SJSA1 (cell line): ENCODE measurements at places on chromosomes 2 and 18.

DNA sequence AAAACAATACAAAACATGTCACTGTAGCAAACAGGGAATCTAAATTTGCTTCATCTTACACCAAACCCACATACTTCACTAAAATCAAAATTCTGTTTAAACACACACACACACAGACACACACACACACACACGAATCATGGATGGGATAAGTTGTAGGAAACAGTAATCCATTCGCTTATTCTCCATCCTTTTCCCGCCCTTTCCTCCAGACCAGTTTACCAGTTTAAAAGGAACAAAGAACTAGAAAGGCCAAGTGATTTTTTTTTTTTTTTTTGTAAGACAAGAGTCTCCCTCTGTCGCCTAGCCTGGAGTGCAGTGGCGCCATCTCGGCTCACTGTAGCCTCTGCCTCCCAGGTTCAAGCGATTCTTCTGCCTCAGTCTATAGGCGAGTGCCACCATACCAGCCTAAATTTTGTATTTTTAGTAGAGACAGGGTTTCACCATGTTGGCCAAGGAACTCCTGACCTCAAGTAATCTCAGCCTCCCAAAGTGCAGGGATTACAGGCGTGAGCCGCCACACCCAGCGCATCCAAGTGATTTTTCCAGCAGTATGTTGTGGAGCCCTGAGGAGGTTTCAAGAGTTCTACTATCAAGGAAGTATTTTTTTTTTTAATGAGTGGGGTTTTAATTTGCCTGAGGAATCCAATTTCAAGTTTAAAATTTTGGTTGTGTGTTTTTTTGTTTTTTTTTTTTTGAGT is 5.7 kb downstream of the PSME4 start:
- no peak for DNase-seq

- DNase-seq: no peak
These were observed 7.4 kb upstream of the EXOC6B start for GRCh38 chr2:72833084-72833714.

DNA sequence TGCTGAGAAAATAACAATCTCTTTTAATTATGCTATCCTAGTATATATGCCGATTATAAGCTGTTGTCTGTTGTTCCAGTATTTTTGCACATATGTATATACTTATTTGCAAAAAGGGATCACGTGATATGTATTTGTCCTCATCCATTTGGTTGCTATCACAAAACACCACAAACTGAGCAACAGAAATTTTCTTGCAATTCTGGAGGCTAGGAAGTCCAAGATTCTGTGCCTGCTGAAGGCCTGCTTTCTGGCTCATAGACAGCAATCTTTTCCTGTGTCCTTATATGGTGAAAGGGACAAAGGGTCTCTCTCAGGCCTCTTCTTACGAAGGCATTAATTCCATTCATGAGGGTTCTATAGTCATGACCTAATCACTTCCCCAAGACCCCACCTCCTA is 186.5 kb downstream of the LPIN1 start:
- no peak for DNase-seq

- DNase-seq: no peak
These were observed 543.0 kb downstream of the TNS1 start for GRCh38 chr2:217459680-217460405.

DNA sequence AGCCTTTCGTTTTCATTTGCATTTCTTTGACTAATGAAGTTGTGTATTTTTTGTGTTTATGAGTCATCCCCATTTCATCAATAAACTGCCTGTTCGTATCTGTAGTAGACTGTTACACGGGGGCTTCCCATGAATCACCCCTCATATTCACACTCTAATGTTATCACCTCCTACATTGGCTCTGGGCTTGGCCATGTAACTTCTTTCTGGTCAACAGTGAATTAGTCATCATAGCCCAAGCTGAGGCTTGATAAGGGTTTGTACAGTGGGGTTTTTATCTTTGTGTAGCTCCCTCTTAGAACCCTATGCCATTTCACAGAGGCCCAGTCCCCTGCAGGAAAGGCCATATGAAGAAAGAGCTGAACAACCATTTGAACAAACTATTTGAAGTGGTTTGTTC is 151.0 kb downstream of the CCBE1 start:
- DNase-seq: no peak

- no peak for DNase-seq
These were observed 403.9 kb upstream of the FANCL start for GRCh38 chr2:58645017-58645416.

DNA sequence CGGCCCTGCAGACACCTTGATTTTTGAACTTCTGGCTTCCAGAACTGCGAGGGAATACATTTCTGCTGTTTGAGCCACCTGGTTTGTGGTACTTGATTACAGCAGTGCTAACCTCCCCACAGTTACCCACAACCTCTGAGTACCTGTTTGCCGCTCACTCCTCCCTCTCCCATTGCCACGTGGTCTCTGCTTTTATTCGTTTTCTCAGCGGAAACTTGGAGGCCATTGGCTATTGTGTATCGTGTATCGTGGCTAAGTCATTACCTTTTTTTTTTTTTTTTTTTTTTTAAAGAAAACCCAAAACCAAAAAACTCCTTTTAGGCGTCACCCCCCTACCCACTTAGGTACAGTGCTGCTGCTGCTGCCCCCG is 90.8 kb downstream of the AGAP1 start:
- DNase-seq: no peak

DNA sequence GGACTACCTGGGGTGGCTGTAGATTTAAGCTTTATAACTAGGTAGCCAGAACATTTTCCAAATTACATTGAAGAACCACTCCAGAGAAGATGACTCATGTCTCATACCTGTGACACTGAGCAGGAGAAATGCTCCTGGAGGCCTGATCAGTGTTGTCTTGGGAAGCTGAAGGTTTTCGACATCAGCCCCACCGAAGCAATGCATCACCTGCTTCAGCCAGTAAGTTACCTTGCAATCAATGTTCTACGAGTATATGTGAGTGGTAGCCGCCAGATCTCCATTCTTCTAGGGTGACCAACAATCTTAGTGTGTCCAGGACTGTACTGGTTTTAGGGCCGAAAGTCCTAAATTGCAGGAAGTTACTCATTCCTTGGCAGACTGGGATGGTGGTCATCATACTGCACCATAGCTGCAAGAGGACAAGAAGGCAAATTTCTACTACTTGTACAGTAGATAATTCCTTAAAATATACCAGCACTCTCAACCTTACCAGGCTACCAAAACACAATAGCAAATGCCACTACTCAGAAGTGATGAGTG is 109.3 kb upstream of the LINC00305 start:
- no peak for DNase-seq

GRCh38 chr18:25121442-25121841 is 230.5 kb downstream of the ZNF521 start:
- no peak for DNase-seq

DNA sequence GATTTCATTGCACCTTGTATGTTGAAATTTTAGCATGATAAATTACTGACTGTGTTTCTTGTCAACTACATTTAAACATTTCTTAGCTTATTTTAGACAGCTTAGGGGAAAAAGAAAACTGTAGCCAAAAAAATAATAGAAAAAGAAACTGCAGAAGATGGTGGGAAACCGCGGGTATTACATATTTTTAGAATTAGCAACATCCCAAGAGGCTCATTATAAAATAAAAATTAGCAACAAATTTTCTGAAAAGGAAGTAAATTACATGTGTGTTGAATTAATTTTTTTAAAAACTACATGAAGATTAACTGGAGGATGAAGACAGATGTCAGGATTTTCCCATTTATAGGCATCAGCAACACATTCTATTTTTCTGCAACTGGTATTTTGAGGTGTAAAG is 4.3 kb downstream of the PELI1 start:
- no peak for DNase-seq

- DNase-seq: no peak
These were observed 7.4 kb downstream of the SP9 start for GRCh38 chr2:174341995-174342685.

- no peak for DNase-seq
These were observed 273.7 kb upstream of the KYNU start for GRCh38 chr2:142603759-142604158.

GRCh38 chr2:187920511-187920910 is 366.3 kb upstream of the TFPI start:
- DNase-seq: no peak

DNA sequence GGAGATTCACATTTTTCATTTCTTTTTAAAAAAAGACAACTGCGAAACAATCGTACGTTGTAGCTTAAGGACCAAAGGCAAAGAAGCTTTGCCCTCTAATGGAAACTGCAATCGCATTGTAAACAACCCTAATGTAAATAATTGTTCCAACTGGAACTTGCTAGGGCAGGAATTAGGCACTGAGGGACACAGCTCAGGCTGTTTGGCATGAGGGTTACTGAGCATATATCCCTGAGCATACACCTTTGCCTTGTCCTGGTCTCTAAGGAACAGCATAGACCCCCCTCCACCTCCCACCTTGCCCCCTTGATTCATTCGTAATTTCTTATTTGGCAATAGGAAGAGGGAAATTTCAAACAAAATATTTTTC is 396.4 kb downstream of the LNPK start:
- no peak for DNase-seq

- no peak for DNase-seq
These were observed 35.1 kb downstream of the SLC4A3 start for GRCh38 chr2:219662566-219662965.

DNA sequence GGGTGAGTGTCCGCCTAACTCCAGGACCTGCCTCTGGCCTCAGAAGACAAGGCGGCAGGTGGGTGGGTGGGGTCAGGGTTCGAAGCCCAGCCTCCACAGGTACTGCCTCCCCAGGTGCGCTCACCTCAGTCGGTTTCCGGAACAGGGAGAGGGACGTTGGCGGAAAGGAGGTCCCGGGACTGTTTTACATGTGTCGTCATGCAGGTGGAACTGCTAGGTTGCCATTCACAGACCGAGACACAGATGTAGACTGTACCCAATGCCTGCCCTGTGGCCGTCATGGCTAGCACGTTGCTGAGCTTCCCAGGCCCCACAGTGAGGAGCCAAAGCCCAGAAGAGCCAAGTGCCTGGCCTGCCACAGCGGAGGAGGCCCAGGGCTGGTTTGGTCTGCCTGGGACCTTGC is 284.0 kb upstream of the HS6ST1 start:
- no peak for DNase-seq

- no peak for DNase-seq
These were observed 62.7 kb downstream of the ZFP36L2 start for GRCh38 chr2:43163584-43164270.

DNA sequence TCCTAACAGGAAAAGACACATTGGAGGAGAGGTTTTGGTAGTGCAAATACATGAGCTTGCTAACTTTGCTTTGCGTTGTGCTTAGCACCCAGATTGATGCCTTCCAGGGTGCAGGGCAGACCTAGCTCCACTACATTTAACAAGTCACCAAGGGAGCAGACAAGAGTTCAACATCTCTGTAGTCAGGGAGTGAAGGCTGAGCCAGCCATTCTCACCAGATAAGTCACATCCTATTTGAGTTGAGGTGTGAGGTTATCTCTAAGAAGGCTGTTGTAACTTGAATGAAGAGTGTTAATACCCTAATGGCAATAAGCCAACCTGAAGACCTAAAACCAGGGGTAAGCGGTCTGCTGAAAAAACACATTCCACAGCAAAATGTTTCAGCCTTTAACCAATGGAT is 69.6 kb upstream of the DSEL start:
- DNase-seq: no peak
